ENCODE measurements at places on chromosomes 1 and 21. TPM values are rescaled to one million over a fixed set of nuclear protein-coding genes. Genes with fewer than 3 reads are reported as not detected.

DNA sequence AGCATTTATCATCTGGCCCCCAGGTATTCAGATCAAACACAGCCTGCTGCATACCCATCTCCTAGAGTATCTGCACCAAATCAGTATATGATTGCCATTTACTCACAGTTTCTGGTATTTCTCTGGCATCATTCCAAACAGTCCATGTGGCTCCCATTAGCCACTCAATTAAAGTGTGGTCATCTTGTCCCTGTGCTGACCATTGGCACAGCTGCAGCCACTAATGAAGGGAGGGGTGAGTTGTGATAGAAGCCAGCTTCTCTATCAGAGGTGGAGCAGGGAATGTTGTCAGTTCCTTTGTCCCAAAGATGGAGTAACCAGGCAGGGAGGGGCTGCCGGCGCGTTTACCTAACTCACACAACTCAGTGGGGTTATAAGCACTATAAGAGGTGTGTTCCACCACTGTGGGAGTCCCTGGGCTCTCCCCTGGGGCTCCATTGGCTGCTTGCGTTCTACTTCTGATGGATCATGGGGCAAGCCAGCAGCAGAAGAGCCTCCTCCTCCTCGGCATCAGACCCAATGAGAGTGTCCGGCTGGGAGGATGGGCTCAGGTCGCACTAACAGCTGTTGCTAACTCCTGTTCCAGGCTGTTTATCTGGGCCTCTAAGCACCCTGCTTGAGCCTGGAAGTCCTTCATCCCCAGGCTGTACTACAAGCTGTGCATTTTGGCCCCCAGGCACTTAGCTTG, 108.6 kb downstream of the GDAP2 start:
- DNase-seq: no peak

The DENND4B gene
- total RNA-seq: 13.6 TPM

DNA sequence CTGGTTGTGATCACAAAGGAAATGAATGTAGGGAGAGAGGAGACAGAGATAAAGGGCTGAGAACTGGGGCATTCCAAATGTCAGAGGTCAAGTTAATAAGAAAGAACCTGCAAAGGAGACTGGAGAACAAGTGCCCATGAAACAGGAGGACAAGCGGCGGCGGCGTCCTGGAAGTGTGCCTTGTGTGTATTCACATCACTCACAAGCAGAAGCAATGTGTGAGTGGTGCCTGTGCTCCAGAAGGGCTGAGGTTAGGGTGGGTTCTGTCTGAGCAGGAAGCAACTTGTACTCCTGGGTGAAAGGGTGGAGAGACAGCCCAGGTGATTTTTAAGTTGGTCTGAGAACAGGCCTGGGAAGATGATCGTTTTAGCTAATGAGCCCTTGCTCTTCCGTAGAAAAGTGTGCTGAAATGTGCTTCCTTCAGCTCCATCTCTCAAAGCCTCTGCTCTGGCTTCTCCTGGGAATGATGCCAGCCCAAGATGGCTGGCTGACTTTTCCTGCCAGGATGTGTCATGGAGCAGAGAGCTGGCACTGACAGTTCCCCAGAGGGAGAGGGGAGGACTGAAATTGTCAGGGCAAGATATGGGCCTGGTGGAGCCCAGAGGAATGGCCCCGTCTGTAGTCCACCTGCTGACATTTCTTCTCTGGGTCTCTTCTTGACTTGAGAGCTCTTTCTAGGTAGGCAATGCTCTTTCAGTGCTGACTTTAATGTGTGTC, 25.1 kb upstream of the PLEKHA6 start:
- no peak for DNase-seq

DNA sequence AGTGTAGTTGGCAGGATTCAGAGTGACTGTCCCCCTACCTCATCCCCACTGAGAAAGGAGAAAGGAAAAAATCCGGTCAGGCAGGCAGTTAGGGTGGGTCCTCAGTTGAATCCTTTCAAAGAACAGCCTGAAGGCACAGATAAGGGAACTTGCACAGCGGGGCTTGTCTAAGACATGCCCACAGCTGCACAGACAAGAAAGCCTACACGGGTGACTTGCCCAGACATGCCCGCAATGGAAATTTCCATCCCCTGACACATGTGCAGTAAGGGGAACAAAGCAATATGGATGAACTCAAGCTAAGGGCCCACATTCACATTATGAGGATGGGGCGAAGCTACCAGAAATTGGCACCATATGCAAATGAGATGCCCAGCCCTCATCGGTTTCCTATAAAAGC, 82.5 kb downstream of the DESI2 start:
- no peak for DNase-seq

DNA sequence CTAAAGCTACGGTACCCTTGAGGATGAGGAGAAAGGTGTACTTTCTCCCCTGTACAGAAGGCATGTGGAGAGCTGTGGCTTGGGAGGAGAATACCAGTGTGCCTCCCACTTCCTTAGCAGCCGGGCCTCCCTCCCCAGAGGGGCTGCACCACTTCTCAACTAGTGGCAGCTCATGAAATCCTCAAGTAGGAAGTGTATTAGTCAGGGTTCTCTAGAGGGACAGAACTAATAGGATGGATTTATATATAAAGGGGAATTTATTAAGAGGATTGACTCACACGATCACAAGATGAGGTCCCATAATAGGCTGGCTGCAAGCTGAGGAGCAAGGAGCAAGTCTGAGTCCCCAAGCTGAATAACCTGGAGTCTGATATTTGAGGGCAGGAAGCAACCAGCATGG, 53.1 kb upstream of the PPP2R5A start:
- no peak for DNase-seq

DNA sequence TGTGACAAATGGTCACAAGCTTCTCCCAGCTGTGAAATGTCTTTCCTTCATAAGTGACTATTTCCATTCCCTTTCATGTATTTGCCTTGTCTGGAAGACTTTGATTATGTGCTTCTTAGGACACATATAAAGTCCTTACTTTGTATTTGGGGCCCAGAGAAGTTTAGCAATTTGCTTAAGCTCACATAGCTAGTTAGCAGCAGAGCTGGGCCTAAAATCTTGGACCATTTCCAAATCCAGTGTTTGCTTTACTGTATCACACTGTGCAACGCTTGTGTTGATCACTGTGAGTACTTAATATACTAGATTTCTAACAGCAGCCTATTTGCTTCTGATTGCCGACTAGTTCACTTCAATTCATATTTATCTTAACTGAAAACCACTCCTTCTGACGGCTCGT, 2.2 kb upstream of the KCNA3 start:
- DNase-seq: no peak

DNA sequence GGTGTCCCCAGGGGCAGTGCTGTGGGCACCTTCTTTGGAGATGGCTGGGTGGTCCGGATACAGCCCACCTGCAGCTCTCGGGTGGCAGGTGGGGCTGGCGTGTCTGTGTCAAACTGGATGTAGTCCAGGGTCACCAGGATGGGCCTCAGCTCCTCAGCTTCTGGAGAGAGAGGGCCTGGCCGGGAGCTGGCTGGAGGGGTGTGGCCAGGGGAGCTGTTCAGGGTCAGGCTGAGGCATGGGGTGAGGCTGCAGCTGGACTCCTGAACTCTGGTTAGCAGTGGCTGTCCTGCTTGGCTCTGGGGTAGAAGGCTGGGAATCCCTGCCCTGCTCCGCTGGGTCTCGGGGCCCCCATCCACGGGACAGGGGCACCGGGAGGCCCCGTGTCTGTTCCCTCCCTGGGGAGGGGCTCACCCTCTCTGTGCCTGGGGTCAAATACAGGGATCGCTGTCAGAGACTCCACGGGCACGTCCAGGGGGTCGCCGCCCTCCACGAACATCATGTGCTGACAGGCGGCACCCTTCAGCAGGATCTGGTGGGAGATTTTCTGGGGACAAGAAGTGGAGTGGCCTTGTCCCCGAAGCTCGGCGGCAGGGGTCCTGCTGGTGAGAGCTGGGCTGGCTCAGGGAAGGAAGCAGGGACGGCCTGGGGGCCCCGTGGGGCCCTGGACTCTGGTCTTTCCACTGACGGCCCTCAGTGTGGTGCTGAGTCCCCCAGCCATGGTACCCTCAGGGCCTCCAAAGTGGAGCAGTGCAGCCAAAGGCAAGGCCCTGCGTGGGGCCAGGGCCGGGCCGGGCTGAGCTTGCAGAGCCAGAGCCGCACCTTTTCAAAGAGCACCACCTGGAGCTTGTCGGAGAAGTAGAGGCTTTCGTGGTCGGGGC, 4.1 kb upstream of the TMEM52 start:
- DNase-seq: peak; percentile 85
